ENCODE measurements at places on chromosomes 2 and 18.

- no peak for DNase-seq
Measured at GRCh38 chr2:84847326-84848050, 33.4 kb downstream of the TRABD2A start.

DNA sequence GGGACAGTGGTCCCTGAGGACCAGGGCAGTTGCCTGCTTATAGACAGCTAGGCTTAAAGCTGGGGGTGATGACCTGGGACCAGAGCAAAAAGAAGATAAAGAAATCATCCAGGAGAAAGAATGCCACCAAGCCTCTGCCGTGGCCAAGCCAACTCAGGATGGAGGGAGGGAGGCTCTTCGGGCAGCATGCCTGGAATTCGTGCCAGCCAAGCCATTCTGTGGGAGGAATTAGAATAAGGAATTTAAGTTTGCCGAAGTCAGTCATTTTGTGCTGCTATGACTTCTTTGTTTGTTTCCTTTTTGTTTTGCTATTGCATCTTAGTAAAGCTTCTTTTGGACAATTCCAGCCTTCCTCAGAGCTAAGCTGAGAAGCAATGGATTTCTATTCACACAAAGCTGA, 124.1 kb downstream of the EN1 start:
- no peak for DNase-seq

GRCh38 chr18:24976502-24976901, 375.5 kb downstream of the ZNF521 start:
- DNase-seq: no peak

DNA sequence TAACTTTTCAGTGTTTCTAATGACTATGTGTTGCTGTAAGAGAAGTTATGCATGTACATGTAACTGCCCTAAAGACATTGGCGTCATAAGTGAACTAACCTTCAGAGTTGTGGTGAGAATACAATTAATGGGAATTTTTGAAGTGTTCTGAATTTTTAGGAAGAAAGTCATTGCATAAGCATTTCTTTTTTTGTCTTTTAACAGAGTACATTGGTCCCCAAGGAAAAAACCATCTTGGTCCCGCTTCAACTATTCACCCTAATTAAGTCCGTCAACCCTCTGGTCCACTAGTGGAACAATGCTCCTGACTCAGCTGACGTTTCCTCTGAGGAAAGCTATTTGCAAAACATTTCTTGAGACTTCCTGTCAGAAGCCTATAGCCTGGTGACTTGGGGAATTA, 41.1 kb upstream of the VIT start:
- DNase-seq: no peak

DNA sequence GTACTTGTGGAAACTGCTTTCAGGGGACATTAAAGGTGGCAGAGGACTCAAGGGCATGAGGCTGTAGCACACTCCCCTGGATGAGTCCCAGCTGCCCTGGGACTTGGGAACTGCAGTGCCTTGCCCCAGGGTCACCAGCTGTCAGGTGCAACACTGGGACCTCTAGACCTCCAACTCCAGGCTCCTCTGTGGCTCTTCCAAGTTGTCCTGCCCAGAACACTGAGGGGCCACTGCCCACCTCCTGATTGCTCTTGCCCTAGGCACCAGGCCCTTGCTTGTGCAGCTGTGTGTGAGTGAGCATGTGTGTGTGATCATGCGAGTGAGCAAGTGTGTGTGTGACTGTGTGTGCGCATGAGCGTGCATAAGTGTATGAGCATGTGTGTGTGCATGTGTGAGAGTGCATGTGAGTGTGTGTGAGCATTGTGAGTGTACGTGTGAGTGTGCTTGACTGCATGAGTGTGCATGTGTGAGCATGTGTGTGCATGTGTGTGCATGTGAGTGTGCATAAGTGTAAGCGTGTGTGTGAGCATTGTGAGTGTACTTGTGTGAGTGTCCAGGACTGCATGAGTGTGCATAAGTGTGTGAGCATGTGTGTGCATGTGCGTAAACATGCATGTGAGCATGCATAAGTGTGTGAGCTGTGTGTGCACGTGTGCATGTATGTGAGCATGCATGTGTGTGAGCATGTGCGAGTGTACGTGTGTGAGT, 301.5 kb downstream of the NDUFA10 start:
- DNase-seq: no peak

- DNase-seq: no peak
Measured at GRCh38 chr2:165561516-165561915, 92.0 kb downstream of the CSRNP3 start.

- no peak for DNase-seq
Measured at GRCh38 chr2:48414980-48415835, 114.7 kb upstream of the STON1 start.

- no peak for DNase-seq
Measured at GRCh38 chr18:55513161-55513560, 74.8 kb downstream of the TCF4 start.

DNA sequence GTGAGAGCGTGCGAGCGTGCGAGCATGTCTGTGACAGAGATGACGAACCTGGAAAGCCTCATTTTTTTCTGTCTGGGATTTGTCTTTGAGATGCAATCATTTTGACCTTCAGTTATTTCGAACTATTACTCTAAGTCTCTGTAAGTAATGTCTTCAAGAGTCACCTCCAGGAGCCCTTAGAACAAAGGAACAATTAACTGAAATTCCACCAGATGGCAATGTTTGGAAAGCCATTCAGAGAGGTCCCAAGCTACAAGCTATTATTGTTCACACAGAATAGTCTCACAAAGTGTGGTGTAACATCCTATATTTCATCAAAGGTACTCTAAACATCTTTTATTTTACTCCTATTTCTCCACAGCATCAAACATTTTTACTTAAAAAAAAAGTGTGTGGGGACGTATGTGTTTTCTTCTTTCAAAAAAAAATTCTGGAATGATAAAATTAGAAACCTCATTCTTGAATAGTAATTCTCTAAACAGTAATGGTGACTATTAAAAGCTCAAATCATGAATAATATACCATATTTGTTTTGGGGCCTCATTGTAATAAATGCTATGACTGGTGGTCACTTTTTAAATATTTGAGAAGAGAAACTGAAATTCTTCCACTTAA, 35.1 kb upstream of the MAPRE2 start:
- peak; percentile 35 for DNase-seq

GRCh38 chr2:23423873-23424680, 39.1 kb downstream of the KLHL29 start:
- no peak for DNase-seq

DNA sequence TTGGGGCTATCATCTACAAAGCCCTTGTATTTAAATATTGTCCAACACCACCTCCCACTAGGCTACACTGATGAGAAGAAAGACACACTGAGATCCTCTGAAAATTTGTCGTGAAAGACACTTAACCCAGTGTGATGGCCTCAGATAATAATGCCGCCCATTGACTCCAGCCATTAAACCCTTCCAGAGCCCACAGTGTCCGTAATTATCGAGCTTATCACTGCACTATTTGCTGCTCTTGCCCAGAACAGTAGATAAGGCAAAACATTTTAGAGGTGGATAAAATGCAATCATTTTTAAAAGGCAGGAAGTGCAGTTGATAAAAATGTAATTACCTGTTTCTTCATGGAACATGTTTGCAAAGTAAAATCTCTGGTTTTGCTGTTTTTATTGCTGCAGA, 121.3 kb upstream of the DDX18 start:
- DNase-seq: no peak

GRCh38 chr2:157345647-157346389, 20.2 kb upstream of the ERMN start:
- DNase-seq: no peak

DNA sequence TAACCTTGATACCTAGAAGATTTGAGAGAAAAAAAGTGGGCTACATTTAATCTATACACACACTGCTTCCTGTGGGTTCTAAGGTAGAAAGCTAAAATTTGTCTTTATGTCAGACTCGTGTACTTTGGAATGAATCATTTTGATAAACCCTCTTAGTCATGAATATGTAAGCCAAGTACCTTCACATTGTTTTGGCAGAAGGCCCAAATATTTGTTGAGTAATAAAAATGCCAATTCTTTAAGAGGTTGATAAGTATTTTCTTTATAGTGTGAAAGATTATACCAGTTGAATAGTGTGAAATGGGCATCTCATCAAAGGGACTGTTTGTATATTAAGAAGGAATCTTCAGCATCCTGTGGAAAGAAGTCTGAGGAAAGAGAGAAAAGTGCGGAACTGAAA, 1464.7 kb upstream of the ZEB2 start:
- no peak for DNase-seq

GRCh38 chr18:76972846-76973519, 150.6 kb downstream of the ZNF236 start:
- DNase-seq: no peak

- no peak for DNase-seq
Measured at GRCh38 chr2:27186613-27187345, 25.1 kb upstream of the ATRAID start.

GRCh38 chr2:23584054-23584745, 199.2 kb downstream of the KLHL29 start:
- DNase-seq: no peak

- DNase-seq: no peak
Measured at GRCh38 chr2:13667415-13667757, 950.6 kb downstream of the TRIB2 start.

- DNase-seq: no peak
Measured at GRCh38 chr2:232235716-232236115, 142.8 kb upstream of the ALPP start.

DNA sequence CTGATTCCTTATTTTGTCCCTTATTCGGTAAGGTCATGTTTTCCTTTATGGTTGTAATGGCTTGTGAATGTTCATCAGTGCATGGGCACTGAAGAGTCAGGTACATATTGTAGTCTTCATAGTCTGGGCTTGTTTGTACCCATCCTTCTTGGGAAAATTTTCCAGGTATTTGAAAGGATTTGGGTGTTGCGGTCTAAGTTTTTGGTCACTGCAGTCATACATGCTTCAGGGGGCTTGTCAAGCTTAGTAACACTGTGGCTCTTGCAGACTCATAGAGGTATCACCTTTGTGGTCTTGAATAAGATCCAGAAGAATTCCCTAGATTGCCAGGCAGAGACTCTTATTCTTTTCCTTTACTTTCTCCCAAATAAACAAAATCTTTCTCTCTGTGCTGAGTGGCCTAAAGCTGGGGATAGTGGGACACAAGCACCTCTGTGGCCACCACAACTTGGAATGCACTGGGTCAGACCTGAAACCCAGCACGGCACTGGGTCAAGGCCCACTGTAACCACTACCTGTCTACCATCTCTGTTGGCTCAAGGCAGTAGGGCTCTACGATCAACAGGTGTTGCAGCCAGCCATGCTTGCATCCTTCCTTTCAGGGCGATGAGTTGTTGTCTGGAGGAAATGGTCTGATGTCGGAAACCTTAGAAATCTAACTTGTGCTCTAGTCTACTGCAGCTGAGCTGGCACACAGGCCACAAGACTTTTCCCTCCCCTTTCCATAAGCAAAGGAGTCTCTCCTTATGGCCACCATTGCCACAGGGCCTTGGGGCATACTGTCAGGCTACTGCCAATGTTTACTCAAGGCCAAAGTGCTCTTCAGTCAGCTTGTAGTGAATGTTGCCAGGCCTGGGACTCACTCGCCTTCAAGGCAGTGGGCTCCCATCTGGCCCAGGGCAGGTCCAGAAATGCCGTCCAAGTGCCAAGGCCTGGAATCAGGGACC, 21.5 kb downstream of the IL1RN start:
- no peak for DNase-seq

DNA sequence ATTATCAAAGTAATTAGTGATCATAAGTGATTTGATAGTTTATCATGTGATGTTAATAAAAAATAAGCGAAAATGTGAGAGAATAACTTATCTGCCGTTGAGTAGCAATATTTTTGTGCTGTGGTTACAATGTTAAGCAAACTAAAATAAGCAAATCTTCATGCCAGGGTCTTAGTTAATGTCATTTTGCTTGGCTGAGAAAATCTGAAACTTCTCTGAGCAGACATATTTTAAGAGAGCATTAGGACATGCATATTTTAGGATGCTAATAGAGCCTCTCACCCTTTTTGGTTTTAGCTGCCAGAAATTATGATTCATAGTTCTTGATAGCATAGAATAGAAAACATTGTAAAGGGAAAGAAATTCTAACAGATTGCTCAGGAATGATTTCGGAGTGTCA, 233.5 kb upstream of the ZEB2 start:
- DNase-seq: no peak

DNA sequence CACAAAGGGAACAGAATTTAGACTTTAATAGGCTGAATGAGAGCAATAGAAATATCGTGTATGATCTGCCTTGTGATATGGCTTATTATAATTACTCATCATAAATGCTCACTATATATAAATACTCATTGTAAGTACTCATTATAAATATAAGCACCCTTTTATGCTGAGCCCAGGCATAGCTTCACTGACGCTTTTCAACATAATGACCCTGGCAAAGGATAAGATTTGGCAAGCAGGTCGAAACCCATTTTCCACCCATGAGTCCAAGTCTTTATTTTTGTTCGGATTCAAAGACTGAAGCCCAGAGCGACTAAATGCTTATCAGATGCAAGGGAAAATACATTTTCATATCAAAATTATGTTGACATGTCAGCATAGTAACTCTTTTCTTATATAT, 500.4 kb downstream of the SLC4A3 start:
- no peak for DNase-seq

DNA sequence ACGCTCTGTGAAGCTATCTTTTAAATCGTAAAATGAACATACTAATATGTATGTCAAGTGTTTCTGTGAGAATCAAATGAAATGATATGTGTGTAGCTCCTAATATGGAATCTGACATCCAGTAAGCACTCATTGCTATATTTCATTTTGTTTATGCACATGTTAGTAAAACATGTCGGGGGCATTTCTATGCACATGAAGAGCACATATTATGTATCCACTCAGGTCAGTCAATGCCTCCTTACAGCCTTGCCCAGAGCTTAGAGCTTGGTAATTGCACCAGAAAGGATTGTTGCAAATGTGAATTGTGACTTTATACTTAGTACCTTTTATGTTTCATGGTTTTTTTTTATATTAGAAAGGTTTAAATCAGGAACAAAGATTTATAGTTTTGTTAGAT, 463.7 kb upstream of the HNMT start:
- DNase-seq: no peak

DNA sequence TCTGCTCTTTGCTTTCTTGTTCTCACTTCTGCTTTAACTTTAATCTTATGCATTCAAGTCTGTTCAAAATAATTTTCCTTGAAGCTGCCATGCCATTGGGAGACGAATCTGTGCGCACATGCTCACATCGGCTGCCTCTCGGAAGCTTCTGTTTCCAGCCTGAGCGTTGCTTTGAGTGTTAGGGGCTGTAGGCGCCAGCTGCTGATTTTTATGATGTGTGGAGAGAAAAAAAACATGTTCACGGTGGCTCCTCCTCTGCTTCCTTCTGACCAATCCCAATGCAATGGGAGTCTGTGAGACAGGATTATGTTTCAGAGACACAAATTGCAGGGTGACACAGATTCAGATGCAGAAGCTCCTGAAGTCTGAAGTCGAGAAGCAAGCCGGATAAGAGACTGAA, at the start of gene MC4R:
TSS of gene MC4R (minus strand) at position 180 of the 400 bp plus-strand sequence. CDS start 426 bp downstream, outside the sequence.
- no peak for DNase-seq

DNA sequence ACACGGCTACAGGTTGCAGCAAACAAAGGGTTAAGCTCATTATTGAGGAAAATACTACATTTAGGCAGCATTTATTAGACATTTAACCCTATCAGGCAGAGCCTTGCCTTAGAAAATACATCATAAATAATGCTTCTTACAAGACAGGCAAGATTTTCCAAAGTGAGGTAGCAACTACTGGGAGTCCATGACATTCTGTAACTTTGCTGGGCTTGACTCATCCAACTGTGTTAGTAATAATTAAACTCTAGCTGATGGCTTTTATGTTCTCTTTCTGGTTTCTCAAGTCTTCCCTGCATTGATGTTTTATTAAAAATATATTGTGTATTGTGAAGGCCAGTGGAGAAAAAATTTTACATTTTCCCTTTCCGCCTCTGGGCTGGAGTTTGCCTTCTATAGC, 291.3 kb downstream of the AFF3 start:
- DNase-seq: no peak

- DNase-seq: no peak
Measured at GRCh38 chr2:152019732-152020131, 79.1 kb downstream of the CACNB4 start.

All from CD4-positive, alpha-beta memory T cell (primary cell).